ENCODE measurements at places on chromosomes 7 and 10. TPM values are rescaled to one million over a fixed set of nuclear protein-coding genes. Genes with fewer than 3 reads are reported as not detected.

MEOX2 gene
- total RNA-seq = 1.2 TPM

- H3K4me1 ChIP-seq = peaks cover 5% of the 10 kb centered on the region
- H3K27me3 ChIP-seq = no peaks in the 10 kb centered on the region
Measured at GRCh38 chr10:43202657-43203447, 64.0 kb downstream of the RASGEF1A start.

POLR2J2 gene
- 10.5 TPM for total RNA-seq

- H3K4me1 ChIP-seq = no peaks in the 10 kb centered on the region
- no peak overlapping the region for H3K27ac ChIP-seq
- no peak for DNase-seq
- no peaks in the 10 kb centered on the region for H3K36me3 ChIP-seq
- no peaks in the 10 kb centered on the region for H3K27me3 ChIP-seq
Measured at GRCh38 chr7:13827716-13828115, 161.8 kb downstream of the ETV1 start.

DNA sequence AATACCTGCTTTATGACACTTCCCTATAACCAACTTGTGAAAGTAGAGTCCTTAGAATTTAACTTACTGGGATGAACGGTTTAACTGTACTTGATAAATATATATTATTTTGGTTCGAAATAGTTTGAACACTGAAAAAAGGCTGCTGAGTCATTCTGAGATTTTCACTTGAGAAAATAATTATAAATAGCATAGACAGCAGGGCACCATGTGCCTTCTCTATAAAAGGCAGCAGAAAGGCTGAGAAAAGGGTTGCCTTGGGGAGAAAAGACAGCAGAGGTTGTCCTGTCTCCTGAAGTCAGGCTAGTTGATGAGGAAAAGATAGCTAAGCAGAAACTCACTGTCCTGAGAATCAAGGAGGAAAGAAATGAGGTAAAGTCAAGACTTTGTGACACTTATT is 92.4 kb downstream of the CTTNBP2 start:
- H3K4me3 ChIP-seq = no peak overlapping the region
- peaks cover 5% of the 10 kb centered on the region for H3K4me1 ChIP-seq
- H3K36me3 ChIP-seq = no peaks in the 10 kb centered on the region
- no peak for DNase-seq
- H3K27ac ChIP-seq = no peak overlapping the region

- H3K36me3 ChIP-seq = no peaks in the 10 kb centered on the region
- H3K27me3 ChIP-seq = no peaks in the 10 kb centered on the region
- no peak overlapping the region for H3K4me3 ChIP-seq
- no peak overlapping the region for H3K27ac ChIP-seq
Measured at GRCh38 chr7:72413886-72414285, 1.7 kb upstream of the CALN1 start.

GRCh38 chr7:151011097-151011409 is 13.2 kb downstream of the ATG9B start:
- H3K36me3 ChIP-seq = no peaks in the 10 kb centered on the region
- no peaks in the 10 kb centered on the region for H3K4me1 ChIP-seq
- no peak for DNase-seq
- no peak overlapping the region for H3K4me3 ChIP-seq

GRCh38 chr7:126163647-126164046 is 1089.1 kb downstream of the GRM8 start:
- DNase-seq = no peak
- no peak overlapping the region for H3K27ac ChIP-seq
- no peaks in the 10 kb centered on the region for H3K27me3 ChIP-seq
- H3K4me3 ChIP-seq = no peak overlapping the region

- peak; percentile 84 for DNase-seq
- H3K36me3 ChIP-seq = no peaks in the 10 kb centered on the region
- no peaks in the 10 kb centered on the region for H3K27me3 ChIP-seq
- no peak overlapping the region for H3K4me3 ChIP-seq
- peak overlapping the region; percentile 23 for H3K27ac ChIP-seq
Measured at GRCh38 chr7:159027789-159028507, 116.7 kb downstream of the VIPR2 start.

- no peak overlapping the region for H3K4me3 ChIP-seq
- H3K27me3 ChIP-seq = no peaks in the 10 kb centered on the region
- no peak overlapping the region for H3K27ac ChIP-seq
Measured at GRCh38 chr10:76287856-76288255, 856.4 kb downstream of the LRMDA start.

GRCh38 chr10:130802301-130802700 is 509.2 kb downstream of the TCERG1L start:
- no peaks in the 10 kb centered on the region for H3K36me3 ChIP-seq
- no peaks in the 10 kb centered on the region for H3K4me1 ChIP-seq
- H3K27ac ChIP-seq = no peak overlapping the region
- no peak overlapping the region for H3K4me3 ChIP-seq
- H3K27me3 ChIP-seq = no peaks in the 10 kb centered on the region

- peak; percentile 16 for DNase-seq
- H3K27me3 ChIP-seq = no peaks in the 10 kb centered on the region
- H3K27ac ChIP-seq = no peak overlapping the region
- no peaks in the 10 kb centered on the region for H3K36me3 ChIP-seq
- H3K4me1 ChIP-seq = no peaks in the 10 kb centered on the region
- H3K4me3 ChIP-seq = no peak overlapping the region
Measured at GRCh38 chr10:122282909-122283308, 11.8 kb downstream of the BTBD16 start.

- no peak within 1 kb of the TSS for H3K27ac ChIP-seq
- no peaks in the 10 kb centered on the region for H3K27me3 ChIP-seq
- peaks cover 7% of the 10 kb centered on the region for H3K4me1 ChIP-seq
- DNase-seq = peak; percentile 79
- peaks cover 2% of the 10 kb centered on the region for H3K36me3 ChIP-seq
Measured at GRCh38 chr10:102869258-102870198, at the start of gene AS3MT. Gene AS3MT, plus strand, starts transcription at chr10:102869470. Its CDS starts 123 bp downstream, at chr10:102869593.

DNA sequence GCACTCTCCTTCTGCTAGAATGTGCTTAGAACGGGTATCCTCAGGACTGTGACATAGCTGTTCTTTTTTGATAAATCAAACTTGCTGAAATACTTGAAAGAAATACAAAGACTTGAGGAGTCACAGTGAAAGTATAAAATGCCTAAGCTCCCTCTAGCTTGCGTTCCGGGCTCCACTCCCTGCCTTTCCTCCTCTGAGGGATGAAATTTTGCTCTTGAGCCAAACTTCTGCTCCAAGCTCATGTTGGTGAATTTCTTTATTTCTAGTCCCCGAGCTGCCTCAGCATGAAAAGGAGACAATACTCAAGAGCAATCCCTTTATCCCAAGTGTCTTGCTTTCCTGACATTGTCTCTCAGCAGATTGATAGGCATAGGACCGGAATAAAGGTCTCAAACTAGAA is 499.6 kb upstream of the ADARB2 start:
- H3K27ac ChIP-seq = no peak overlapping the region
- H3K36me3 ChIP-seq = no peaks in the 10 kb centered on the region
- no peaks in the 10 kb centered on the region for H3K27me3 ChIP-seq
- no peak for DNase-seq
- no peaks in the 10 kb centered on the region for H3K4me1 ChIP-seq

- no peaks in the 10 kb centered on the region for H3K36me3 ChIP-seq
- H3K4me1 ChIP-seq = no peaks in the 10 kb centered on the region
- H3K27ac ChIP-seq = peak overlapping the region; percentile 63
- DNase-seq = no peak
- H3K27me3 ChIP-seq = no peaks in the 10 kb centered on the region
- H3K4me3 ChIP-seq = peak overlapping the region; percentile 43
Measured at GRCh38 chr7:101231644-101232043, 6.0 kb downstream of the CLDN15 start.

TMEM213 gene
- 30.2 TPM for total RNA-seq

DMBT1 gene
- total RNA-seq = 0.06 TPM

DNA sequence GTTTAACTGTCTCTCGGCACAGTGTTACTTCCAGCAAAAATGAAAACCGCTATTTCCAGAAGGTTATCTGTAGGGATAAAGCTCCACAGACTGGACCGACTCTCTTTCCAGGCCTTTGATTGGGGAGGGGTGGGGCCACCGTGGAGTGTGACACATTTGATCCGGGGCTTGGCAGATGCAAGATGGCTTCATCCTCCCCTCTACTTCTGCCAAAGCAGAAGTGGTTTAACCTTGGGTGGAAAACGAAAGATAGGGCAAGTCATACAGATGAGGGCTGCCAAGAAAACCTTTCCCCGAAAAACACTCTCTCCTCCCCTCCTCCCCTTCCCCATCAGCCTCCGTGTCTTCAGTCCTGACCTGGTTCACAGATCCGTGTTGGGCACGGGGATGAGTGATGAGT is 139.7 kb upstream of the SH2B2 start:
- H3K27ac ChIP-seq = no peak overlapping the region
- H3K4me1 ChIP-seq = peaks cover 4% of the 10 kb centered on the region
- H3K27me3 ChIP-seq = no peaks in the 10 kb centered on the region
- DNase-seq = no peak
- H3K36me3 ChIP-seq = peaks cover 2% of the 10 kb centered on the region
- H3K4me3 ChIP-seq = no peak overlapping the region

DNA sequence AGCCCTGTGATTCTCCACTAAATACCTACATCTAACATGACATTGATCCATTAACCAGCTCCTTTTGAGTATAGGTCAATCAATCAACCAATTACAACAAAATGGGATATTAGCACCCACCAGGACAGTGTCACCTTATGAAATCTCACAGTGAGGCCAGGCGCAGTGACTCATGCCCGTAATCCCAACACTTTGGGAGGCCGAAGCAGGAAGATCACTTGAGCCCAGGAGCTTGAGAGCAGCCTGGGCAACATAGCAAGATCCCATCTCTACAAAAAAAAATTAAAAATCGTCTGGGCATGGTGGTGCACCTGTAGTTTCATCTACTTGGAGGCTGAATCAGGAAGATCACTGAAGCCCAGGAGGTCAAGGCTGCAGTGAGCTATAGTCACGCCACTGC is 28.5 kb downstream of the SRRM3 start:
- H3K4me3 ChIP-seq = no peak overlapping the region
- no peak for DNase-seq
- peaks cover 6% of the 10 kb centered on the region for H3K4me1 ChIP-seq
- H3K36me3 ChIP-seq = no peaks in the 10 kb centered on the region
- no peaks in the 10 kb centered on the region for H3K27me3 ChIP-seq

TIMM23B gene
- 19.4 TPM for total RNA-seq

GRCh38 chr7:28998105-28998504 is 40.0 kb upstream of the TRIL start:
- H3K27me3 ChIP-seq = no peaks in the 10 kb centered on the region
- no peaks in the 10 kb centered on the region for H3K36me3 ChIP-seq
- no peak overlapping the region for H3K4me3 ChIP-seq
- DNase-seq = no peak
- H3K4me1 ChIP-seq = peaks cover 6% of the 10 kb centered on the region
- no peak overlapping the region for H3K27ac ChIP-seq

MSRB2 gene
- total RNA-seq = 39.9 TPM

- no peaks in the 10 kb centered on the region for H3K36me3 ChIP-seq
- H3K27ac ChIP-seq = no peak overlapping the region
- DNase-seq = no peak
Measured at GRCh38 chr10:34370126-34370525, 445.0 kb downstream of the PARD3 start.

GRCh38 chr10:101000127-101000914 is 713 bp downstream of the LZTS2 start:
- H3K27ac ChIP-seq = peak overlapping the region; percentile 99
- no peaks in the 10 kb centered on the region for H3K27me3 ChIP-seq
- H3K4me3 ChIP-seq = peak overlapping the region; percentile 81

GRCh38 chr7:104023100-104023499 is 33.6 kb upstream of the RELN start:
- no peak overlapping the region for H3K27ac ChIP-seq
- no peaks in the 10 kb centered on the region for H3K4me1 ChIP-seq
- H3K4me3 ChIP-seq = no peak overlapping the region
- DNase-seq = no peak

DNA sequence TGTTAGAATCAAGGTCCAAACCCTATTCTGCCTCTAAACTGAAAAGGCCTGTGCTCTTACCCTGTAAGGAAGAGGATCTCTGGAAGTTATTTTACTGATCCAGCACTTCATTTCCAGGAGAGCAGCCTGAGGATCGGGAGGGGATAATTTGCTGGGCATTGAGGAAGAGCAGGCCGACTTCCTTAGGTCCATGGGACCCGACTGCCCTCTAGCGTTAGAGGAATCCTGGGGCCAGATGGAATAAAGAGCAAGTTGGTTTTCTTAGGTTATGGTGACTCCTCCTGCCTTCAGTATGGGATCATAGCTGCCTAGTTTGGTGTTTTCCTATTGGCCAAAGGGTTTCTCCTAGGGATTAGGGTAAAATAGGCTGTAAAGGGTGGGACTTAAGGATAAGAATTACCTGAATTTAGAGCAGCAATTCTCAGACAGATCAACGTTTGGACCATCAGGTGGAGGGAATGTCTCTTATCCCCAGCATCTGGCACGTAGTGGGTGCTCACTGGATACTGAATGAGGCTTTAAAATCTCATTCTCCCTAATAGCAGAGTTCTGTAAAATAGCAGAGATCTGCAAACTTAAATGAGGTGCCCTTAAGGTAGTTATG is 40.0 kb upstream of the SORBS1 start:
- DNase-seq = peak; percentile 94
- H3K27me3 ChIP-seq = no peaks in the 10 kb centered on the region
- no peak overlapping the region for H3K27ac ChIP-seq
- H3K4me1 ChIP-seq = no peaks in the 10 kb centered on the region

DNA sequence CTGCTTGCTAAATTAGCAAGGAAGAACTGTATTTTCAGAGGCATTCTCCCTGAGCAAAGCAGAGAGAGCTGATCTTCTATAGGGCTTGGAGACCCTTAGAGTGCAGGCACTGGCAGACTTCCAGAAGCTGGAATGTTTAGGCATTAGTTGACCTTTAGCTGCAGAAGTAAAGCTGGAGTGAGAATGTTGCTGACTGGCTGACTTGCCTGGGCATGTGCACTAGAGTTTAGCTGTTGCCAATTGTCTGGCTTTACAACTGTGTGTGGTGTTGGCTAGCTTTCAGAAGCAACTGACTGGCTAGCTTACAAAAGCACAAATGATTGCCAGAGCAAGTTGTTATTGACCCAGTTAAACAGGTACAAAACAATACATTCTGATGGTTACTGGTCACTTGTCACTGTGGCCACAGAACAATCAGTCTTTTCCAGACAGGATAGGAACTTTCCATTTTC is 25.1 kb downstream of the FAM13C start:
- H3K4me1 ChIP-seq = no peaks in the 10 kb centered on the region
- no peaks in the 10 kb centered on the region for H3K36me3 ChIP-seq

GRCh38 chr7:65953001-65953720 is 28.9 kb downstream of the GUSB start:
- peaks cover 4% of the 10 kb centered on the region for H3K4me1 ChIP-seq
- no peak for DNase-seq
- H3K4me3 ChIP-seq = no peak overlapping the region
- peaks cover 13% of the 10 kb centered on the region for H3K36me3 ChIP-seq
- no peak overlapping the region for H3K27ac ChIP-seq

UCMA gene
- not detected for total RNA-seq

GRCh38 chr7:134856691-134857090 is 77.3 kb downstream of the CALD1 start:
- DNase-seq = no peak
- H3K36me3 ChIP-seq = no peaks in the 10 kb centered on the region
- no peak overlapping the region for H3K27ac ChIP-seq
- H3K4me3 ChIP-seq = no peak overlapping the region

KNDC1 gene
- 8.7 TPM for total RNA-seq
